ENCODE measurements at places on chromosomes 5 and 9. TPM values are rescaled to one million over a fixed set of nuclear protein-coding genes. Genes with fewer than 3 reads are reported as not detected.

RNF180 gene
- total RNA-seq = 3.2 TPM

C9orf152 gene
- total RNA-seq = not detected

HAVCR1 gene
- total RNA-seq = 1.0 TPM

EPB41L4A gene
- total RNA-seq = 33.5 TPM

STPG3 gene
- not detected for total RNA-seq

APBB3 gene
- total RNA-seq = 16.2 TPM

TLE4 gene
- 23.7 TPM for total RNA-seq

Measured in dermis blood vessel endothelial cell (primary cell).